ENCODE measurements at places on chromosomes 13 and 19. TPM values are rescaled to one million over a fixed set of nuclear protein-coding genes. Genes with fewer than 3 reads are reported as not detected.

The STOML3 gene
- total RNA-seq: 0.25 TPM

The FOXA3 gene
- not detected for total RNA-seq

The ZNF428 gene
- total RNA-seq: 106 TPM

The SMIM17 gene
- total RNA-seq: 9.8 TPM

The FAM124A gene
- 9.8 TPM for total RNA-seq

The RETN gene
- total RNA-seq: 0.98 TPM

The SIGLEC8 gene
- 1.2 TPM for total RNA-seq

The FBXO27 gene
- total RNA-seq: 8.9 TPM

The CAPN12 gene
- 0.25 TPM for total RNA-seq

The FXYD1 gene
- 0.74 TPM for total RNA-seq

The GJB2 gene
- total RNA-seq: 4.4 TPM

The ATXN8OS gene
- 1.2 TPM for total RNA-seq

The COL4A2 gene
- 54.8 TPM for total RNA-seq

The TMEM259 gene
- total RNA-seq: 30.2 TPM

The ANKLE1 gene
- 0.74 TPM for total RNA-seq

The GPR42 gene
- total RNA-seq: not detected

The THAP8 gene
- total RNA-seq: 2.2 TPM

The MAP1S gene
- 62.2 TPM for total RNA-seq

The ZNF490 gene
- total RNA-seq: 14.8 TPM

The TMEM38A gene
- 4.7 TPM for total RNA-seq

The GRIN2D gene
- 3.7 TPM for total RNA-seq

The REEP6 gene
- 0.98 TPM for total RNA-seq

The ATG4D gene
- total RNA-seq: 8.6 TPM

The FLT3LG gene
- total RNA-seq: 0.25 TPM

The RASAL3 gene
- 0.25 TPM for total RNA-seq

The IZUMO4 gene
- total RNA-seq: 3.0 TPM

The CPAMD8 gene
- 5.7 TPM for total RNA-seq

The CABP5 gene
- total RNA-seq: not detected

The SLITRK6 gene
- total RNA-seq: 0.74 TPM

The FXYD3 gene
- total RNA-seq: not detected

The TTC9B gene
- 32.0 TPM for total RNA-seq

The NDUFS7 gene
- total RNA-seq: 21.4 TPM

The AMER2 gene
- 129 TPM for total RNA-seq

The LGALS14 gene
- not detected for total RNA-seq

The CD320 gene
- total RNA-seq: 15.5 TPM

The SHANK1 gene
- total RNA-seq: 14.5 TPM

The ZNF546 gene
- total RNA-seq: 14.0 TPM

The ZSCAN1 gene
- total RNA-seq: 2.2 TPM

The ZNF606 gene
- 48.9 TPM for total RNA-seq

The CACTIN gene
- 16.2 TPM for total RNA-seq

The RASIP1 gene
- 3.9 TPM for total RNA-seq

The TMEM59L gene
- 42.0 TPM for total RNA-seq

The TLE6 gene
- total RNA-seq: 0.98 TPM

The SMIM44 gene
- total RNA-seq: not detected

The ZNF567 gene
- total RNA-seq: 11.6 TPM

The KLF1 gene
- total RNA-seq: 0.25 TPM

The ELL gene
- total RNA-seq: 5.2 TPM

The GNG7 gene
- total RNA-seq: 7.4 TPM

The LRP3 gene
- 57.5 TPM for total RNA-seq

The ZNF737 gene
- 91.2 TPM for total RNA-seq

The KIR2DL4 gene
- not detected for total RNA-seq

The FPR3 gene
- under 0.01 TPM for total RNA-seq

The TEX101 gene
- not detected for total RNA-seq

The C13orf42 gene
- total RNA-seq: not detected

The PEAK3 gene
- under 0.01 TPM for total RNA-seq

The IGSF23 gene
- total RNA-seq: not detected

The KLK8 gene
- not detected for total RNA-seq

The SLC25A42 gene
- 7.4 TPM for total RNA-seq
